ENCODE measurements at places on chromosomes 5 and 9.

DNA sequence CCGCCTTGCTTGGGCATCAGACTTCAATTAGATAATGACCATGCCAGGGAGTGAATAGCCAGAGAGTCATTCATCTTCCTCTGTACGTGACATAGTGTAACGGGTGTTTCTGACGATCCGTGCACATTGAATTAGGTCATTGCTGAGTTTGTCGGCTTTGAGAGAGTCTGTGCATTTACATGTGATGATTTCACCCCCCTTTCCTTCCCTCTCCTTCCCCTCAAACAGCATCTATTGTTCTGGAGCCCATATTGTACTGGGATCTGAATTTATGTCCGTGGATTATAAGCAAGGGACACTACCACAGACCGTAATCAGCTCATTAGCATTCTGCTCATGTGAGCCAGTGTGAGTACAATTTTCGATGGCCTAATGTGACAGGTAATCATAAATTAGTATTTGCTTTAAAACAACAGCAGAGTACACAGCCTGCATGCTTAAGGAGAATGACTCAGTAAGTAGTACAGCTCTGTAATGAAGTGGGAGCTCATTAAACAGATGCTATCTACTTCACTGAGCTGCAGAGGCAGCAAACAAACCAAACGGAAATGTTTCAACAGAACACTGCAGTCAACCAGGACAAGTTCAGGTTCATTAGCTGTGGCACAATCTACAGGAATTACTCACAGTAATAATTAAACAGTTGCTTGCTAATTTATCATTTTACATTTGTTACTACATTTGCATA lies 302.1 kb downstream of the CSNK1G3 start:
- peak; percentile 35 for DNase-seq

GRCh38 chr9:30482499-30482898 lies 1901.9 kb upstream of the ACO1 start:
- DNase-seq = no peak

- no peak for DNase-seq
These were observed 16.8 kb upstream of the OR2S2 start for GRCh38 chr9:35974800-35975199.

- DNase-seq = no peak
These were observed 95.6 kb downstream of the GNAQ start for GRCh38 chr9:77935974-77936373.

GRCh38 chr9:88551546-88552137 lies 16.7 kb downstream of the NXNL2 start:
- DNase-seq = no peak
